ENCODE measurements at places on chromosomes 6 and 20.

- H3K27ac ChIP-seq = no peak overlapping the region
- no peak for DNase-seq
- H3K4me1 ChIP-seq = peaks cover 39% of the 10 kb centered on the region
Observed at GRCh38 chr20:14418376-14418775, 81.0 kb upstream of the FLRT3 start.

- peaks cover 8% of the 10 kb centered on the region for H3K4me1 ChIP-seq
- H3K4me3 ChIP-seq = no peak overlapping the region
- no peaks in the 10 kb centered on the region for H3K36me3 ChIP-seq
- no peaks in the 10 kb centered on the region for H3K27me3 ChIP-seq
- no peak overlapping the region for H3K27ac ChIP-seq
Observed at GRCh38 chr6:56902641-56903464, 52.1 kb upstream of the BEND6 start.

DNA sequence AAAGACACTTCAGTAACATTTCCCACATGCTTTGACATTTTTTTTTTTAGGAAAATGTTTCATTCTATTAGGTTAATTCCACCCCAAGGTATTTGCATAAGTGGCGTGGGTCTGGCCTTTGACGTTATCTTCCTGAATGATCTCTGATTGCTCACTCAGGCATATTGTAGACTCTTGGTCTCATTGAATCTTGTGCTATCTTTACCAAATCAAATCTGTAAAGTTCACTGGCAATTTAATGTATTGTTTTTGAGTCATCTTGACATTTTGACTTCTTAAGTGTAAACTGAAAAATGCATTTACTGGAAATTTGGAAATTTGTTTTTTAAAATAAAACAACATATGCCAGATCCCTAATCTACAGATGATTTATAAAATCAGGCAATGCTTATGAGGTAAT, 16.0 kb upstream of the VIP start:
- H3K27ac ChIP-seq = no peak overlapping the region
- H3K4me1 ChIP-seq = no peaks in the 10 kb centered on the region
- DNase-seq = no peak
- no peak overlapping the region for H3K4me3 ChIP-seq
- no peaks in the 10 kb centered on the region for H3K27me3 ChIP-seq

DNA sequence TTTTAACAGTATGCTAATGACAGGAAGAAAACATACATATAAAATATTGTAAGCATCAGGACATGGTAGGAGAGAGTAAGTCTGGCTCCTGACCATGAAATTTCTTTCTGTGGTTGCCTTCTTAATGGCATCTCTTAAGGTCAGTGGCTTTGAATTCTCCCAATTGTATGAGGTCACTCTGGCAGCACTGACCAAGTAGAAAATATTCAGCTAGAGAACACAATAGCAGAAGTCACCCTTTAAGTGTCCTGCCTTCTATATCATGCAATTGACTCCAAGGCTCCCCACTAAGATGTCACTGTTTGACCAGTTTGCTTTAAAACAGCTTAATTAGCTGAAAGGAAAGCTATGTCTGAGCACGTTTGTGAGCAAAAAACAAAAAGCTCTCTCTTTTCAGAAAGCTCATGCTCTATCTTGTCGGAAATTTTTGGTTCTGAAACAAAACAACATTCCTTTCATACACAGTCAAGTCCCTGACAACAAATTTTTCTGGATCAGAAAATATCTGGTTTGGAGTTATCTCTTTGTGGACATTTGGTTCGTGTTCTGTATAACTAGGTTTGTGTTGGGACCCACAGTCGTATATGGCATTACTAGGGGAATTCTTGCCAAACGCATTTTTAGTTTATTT, 120.9 kb upstream of the IFNGR1 start:
- H3K4me3 ChIP-seq = no peak overlapping the region
- H3K27me3 ChIP-seq = no peaks in the 10 kb centered on the region
- H3K36me3 ChIP-seq = no peaks in the 10 kb centered on the region

DNA sequence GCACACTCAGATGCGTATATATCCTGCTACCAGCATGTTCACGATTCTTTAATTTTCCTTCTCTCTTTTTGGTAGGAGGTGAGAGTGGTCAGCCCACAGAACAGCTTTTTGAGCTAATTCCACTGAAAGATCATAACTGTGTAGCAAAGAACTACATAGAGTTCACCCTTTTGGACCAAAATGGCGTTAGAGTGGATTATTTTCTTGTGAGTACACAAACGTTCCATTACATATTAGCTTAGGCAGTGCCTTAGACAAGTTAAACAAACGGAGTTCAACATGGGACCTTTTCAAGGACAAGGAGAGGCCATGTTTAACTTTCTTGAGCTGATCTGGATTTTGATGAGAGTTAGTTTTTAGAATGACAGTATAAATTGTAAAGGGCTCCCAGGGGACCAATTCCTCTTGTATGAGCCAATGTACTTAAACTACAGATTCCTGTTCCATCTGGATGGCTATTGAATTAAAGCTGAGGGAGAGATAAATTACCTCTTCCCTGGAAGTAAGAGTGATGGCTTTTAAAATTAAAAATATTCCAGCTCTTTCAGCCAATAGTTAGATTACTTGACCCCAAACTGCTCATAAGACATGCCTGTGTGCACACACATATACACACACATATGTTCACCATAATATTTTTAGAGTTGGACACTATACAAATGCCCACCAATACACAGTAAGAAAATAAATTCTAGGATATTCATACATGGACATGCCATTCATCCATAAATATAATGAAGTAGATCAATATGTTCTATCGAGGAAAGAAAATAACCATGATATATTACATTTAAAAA, 25.6 kb upstream of the ARMH2 start:
- no peaks in the 10 kb centered on the region for H3K27me3 ChIP-seq
- H3K27ac ChIP-seq = no peak overlapping the region

DNA sequence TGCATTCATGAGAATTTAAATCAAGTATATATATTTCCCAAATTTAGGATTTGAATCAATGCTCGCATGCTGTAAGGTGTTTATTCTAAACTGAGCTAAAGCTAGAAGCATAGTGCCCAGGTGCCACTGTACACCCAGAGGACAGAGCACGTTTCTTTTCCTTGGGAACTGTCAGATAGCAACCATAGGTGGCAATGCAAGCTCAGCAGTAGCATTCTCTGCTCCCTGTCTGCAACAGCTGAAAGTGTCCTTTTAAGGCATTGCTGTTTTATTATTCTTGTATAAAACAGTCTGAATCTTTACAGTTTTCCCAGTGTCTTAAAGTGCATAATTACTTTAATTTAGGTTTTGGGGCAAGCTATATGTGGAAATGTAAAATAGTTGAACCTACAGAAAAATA, 443.4 kb upstream of the MMS22L start:
- H3K27ac ChIP-seq = no peak overlapping the region
- H3K36me3 ChIP-seq = no peaks in the 10 kb centered on the region
- H3K4me3 ChIP-seq = no peak overlapping the region

DNA sequence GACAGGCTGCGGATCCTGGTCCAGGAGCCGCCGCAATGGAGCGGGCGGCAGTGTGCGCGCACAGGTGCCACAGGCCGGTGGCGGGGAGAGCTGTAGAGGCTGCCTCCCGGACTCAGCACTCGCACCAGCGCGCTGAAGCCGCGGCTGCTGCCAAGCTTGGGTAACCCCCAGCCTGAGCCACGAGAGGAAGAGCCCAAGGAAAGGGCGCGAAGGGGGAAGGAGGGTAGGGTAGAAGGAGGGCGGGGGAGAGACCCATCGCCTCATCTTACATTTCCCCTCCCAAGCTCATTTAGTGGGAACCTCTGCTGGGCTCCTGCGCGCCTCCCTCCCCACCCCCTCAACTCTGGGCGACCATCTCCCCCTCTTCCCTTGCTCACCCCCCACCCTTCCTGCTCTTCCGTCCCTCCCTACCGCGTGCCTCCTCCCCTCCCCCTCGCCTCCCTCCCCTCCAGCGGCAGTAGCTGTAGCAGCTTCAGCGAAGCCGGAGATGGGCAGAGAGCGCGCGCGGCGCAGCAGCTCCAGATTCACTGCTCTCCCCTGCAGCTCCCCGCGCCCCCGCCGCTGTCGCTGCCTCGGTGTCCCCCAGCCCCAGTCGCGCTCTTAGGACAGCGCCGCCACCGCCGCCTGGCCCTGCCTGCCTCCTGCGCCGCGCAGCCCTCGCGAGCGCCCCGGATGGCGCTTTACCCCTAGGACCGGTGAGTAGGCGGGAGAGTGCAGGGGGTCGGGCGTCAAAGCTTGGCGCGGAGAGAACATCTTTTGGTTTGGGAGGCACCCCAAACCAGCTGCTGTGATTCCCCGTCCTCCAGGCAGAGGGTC, at the start of gene FUT9:
Gene FUT9, plus strand, starts transcription at position 457 of the 816 bp plus-strand sequence. CDS start 187,182 bp downstream, outside the sequence.
- peaks cover 17% of the 10 kb centered on the region for H3K27me3 ChIP-seq
- H3K36me3 ChIP-seq = no peaks in the 10 kb centered on the region
- peak within 1 kb of the TSS; percentile 91 for H3K27ac ChIP-seq

- no peak overlapping the region for H3K4me3 ChIP-seq
- no peak overlapping the region for H3K27ac ChIP-seq
- peaks cover 56% of the 10 kb centered on the region for H3K36me3 ChIP-seq
- H3K27me3 ChIP-seq = no peaks in the 10 kb centered on the region
- peak; percentile 59 for DNase-seq
- H3K4me1 ChIP-seq = peaks cover 3% of the 10 kb centered on the region
Observed at GRCh38 chr6:131519670-131520436, 53.2 kb upstream of the ARG1 start.

DNA sequence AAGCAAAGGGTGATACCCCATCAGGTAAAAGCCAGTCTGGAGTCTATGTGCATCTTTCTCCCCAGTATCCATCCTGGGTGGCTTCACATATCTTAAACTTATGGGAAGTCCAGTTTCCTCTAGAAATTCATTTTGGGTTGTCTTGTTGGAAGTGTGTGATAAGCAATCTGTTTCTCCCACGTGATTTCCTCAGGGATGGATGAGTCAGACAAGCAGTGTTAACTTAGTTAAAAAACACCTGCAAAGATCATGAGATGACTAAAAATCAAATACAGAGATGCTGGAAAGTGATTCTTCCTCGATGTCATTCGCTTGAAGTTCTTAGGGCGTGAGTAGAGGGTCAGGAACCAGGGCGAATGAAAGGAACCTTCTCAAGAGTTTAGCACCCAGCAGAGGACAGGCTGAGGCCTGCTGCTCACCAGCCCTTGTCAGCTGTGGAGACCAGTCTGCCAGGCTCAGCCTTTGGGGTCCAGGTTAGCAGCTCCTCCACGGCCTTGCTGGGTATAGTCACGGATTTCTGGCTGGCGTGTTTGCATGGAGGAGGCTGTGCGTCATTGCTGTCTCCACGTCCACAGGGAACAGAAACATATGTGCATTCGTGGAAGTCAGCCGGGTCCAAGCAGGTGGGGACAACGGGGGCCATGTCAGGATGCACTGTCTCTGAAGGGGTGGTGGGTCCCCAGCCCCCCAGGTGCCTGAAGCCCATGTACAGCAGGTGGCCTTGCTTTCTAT, 2.8 kb upstream of the PNPLA1 start:
- peaks cover 8% of the 10 kb centered on the region for H3K4me1 ChIP-seq
- DNase-seq = no peak
- H3K4me3 ChIP-seq = no peak overlapping the region
- H3K27me3 ChIP-seq = peaks cover 3% of the 10 kb centered on the region
- no peak overlapping the region for H3K27ac ChIP-seq

GRCh38 chr6:139320081-139320480, 28.3 kb upstream of the TXLNB start:
- peaks cover 25% of the 10 kb centered on the region for H3K4me1 ChIP-seq
- no peak for DNase-seq
- peaks cover 6% of the 10 kb centered on the region for H3K36me3 ChIP-seq

- DNase-seq = no peak
- no peaks in the 10 kb centered on the region for H3K4me1 ChIP-seq
- no peaks in the 10 kb centered on the region for H3K36me3 ChIP-seq
- H3K4me3 ChIP-seq = no peak overlapping the region
- H3K27ac ChIP-seq = no peak overlapping the region
- H3K27me3 ChIP-seq = no peaks in the 10 kb centered on the region
Observed at GRCh38 chr20:17482536-17482935, 48.6 kb downstream of the BFSP1 start.

DNA sequence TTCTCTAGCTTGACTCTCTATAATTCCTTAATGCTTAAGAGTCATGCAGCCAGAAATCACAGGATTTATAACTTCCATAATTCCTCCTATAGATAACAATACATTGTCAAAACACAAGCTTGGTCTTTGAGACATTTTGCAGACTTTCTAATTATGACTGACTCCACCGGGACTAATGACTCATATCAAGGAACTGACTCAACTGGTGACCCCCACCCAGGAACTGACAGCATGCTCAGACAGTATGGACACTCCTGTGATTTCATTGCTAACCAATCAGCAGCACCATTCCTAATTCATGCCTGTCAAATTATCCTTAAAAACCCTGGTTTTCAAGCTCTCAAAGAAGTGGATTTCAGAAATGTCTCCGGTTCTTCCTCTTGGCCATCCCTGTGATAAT, 670.5 kb upstream of the IMPG1 start:
- H3K27ac ChIP-seq = no peak overlapping the region
- no peak for DNase-seq

DNA sequence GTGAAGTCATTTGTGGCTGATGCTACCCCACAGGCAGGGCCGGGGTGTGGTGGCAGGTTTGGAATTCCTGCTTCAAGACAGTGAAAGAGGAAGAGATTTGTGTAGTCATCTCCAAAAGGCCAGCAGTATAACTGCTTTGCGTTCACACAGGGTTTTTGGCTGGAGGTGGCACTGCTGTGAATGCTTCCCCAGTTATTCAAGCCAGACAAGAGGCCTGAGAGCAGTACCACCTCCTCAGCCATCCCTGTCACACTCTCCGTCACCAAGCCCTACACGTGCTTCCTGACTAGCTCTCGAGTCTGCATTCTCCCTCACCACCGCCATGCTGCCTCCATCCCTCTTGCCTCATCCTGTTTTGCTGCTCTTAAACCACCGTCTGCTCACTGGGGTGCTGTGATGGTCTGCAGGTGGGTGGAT, 23.9 kb downstream of the ARMC2 start:
- H3K27me3 ChIP-seq = no peaks in the 10 kb centered on the region
- H3K36me3 ChIP-seq = no peaks in the 10 kb centered on the region
- no peak overlapping the region for H3K4me3 ChIP-seq
- no peak for DNase-seq
- peaks cover 23% of the 10 kb centered on the region for H3K4me1 ChIP-seq
- H3K27ac ChIP-seq = peak overlapping the region; percentile 8

DNA sequence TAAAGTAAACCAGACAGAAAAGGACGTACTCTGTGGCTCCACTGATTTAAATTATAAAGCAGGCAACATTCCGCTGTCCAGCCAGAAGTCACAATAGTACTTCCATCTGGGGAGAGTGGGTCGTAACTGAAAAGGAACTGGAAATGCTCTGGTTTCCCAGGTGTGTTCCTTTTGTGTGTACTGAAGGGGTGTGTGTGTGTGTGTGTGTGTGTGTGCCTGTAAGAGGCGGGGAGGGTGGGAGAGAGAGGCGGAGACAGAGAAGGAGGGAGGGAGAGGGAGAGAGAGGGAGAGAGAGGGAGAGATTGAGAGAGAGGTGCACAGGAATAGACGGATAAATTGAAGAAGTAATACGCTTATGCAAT, 178.4 kb upstream of the ZNF184 start:
- H3K4me3 ChIP-seq = peak overlapping the region; percentile 95
- peak overlapping the region; percentile 84 for H3K27ac ChIP-seq
- DNase-seq = no peak
- peaks cover 2% of the 10 kb centered on the region for H3K36me3 ChIP-seq
- H3K4me1 ChIP-seq = peaks cover 7% of the 10 kb centered on the region
- H3K27me3 ChIP-seq = no peaks in the 10 kb centered on the region

Measured in WTC11 (cell line).